Aorta (tissue), 5 donors: ENCODE measurements at places on chromosomes 11 and 22. TPM values are rescaled to one million over a fixed set of nuclear protein-coding genes. Genes with fewer than 3 reads are reported as not detected.

DNA sequence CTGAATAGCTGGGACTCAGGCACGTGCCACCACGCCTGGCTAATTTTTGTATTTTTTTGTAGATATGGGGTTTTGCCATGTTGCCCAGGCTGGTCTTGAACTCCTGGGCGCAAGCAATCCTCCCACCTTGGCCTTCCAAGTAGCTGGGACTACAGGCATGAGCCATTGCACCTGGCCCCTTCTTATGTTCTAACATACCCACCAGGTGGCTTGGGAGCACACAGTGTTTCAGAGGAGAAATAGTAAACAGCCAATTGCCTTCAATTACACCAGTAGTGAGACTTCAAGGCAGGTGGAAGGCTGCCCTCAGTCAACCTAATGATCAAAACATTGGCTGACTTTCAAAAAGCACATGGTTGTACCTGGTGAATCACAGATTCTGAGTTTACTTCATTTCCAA, 167.2 kb downstream of the SWAP70 start:
- no peak for DNase-seq

GRCh38 chr11:29018631-29019030, 910.4 kb downstream of the METTL15 start:
- DNase-seq: no peak

- DNase-seq: no peak
These were observed 76.2 kb upstream of the HORMAD2 start for GRCh38 chr22:30004101-30004500.

DNA sequence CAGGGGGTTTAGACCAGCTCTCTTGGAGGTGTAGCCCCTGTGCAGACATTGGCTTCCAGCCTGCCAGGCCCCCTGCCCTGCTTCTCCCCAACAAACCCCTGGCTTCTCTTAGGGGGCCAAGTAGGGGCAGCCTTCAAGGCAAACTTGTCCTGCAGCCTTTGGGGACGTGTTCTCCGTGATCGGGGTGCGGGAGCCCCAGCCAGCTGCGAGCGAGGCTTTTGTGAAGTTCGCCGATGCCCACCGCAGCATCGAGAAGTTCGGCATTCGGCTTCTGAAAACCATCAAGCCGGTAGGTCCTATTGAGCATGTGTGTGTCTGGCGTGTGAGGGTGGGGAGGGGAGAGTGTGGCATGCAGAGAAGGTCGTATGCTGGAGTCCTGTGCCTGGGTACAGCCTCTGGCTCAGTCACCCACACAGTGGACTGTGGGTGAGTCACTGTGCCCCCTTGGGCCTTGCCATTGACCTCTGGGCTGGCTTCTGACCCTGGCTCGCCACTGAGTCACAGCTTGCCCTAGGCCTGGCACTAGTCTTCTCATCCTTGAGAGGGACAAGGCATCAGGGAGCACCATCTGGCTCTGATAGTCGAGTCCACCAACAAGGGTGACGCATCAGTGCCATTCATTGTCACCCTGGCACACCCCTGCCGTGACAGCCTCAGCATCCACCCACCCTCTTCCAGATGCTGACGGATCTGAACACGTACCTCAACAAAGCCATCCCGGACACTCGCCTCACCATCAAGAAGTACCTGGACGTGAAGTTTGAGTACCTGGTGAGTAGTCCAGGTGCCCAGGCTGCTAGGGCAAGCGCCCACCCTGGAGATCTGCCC, 11.4 kb downstream of the SLC16A8 start:
- peak; percentile 40 for DNase-seq

DNA sequence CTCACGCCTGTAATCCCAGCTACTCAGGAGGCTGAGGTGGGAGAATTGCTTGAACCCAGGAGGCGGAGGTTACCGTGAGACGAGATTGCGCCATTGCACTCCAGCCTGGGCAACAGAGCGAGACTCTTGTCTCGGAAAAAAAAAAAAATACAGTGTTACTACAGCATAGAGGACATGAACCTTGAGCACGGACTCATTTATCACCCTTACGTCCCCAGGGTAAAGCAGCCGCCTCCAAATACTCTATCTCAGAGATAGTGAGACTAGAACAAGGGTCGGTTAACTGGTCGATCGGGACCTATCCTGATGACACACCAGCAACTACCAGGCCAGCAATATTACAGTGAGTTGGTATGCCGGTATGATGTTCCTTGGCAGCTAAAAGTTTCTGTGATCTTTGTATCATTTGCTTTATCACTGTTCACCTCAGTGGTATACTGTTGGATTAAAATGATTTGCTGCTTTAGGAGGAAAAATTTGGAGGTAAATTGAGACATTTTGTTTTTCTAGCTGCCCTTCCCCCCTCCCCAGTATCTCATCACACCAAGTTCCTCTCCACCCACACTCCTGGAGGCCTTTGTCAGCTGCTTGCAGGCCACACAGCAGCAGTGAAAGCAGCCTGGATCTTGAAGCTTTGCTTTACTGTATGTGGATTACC, 7.0 kb upstream of the SIDT2 start:
- no peak for DNase-seq

DNA sequence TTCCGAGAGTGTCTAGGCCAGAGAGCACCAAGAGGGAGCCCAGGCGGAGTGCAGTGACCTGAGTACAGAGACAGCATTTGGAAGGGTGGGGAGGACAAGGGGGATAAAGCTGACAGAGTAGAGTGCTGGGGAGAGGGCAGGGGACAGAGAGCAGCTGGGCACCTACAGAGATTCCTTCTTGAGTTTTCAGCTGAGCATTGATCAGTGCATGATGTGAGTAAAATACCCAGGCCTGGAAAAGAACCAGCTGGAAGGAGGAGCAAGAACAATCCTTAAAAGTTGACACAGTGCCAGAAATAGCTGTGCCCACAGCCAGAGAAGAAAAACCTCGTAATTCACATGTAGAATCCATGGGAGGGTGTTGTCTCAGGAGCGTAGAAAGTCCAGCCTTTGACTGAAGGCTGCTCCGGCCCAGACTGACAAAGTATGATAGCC, 33.9 kb upstream of the PANX2 start:
- DNase-seq: no peak

DNA sequence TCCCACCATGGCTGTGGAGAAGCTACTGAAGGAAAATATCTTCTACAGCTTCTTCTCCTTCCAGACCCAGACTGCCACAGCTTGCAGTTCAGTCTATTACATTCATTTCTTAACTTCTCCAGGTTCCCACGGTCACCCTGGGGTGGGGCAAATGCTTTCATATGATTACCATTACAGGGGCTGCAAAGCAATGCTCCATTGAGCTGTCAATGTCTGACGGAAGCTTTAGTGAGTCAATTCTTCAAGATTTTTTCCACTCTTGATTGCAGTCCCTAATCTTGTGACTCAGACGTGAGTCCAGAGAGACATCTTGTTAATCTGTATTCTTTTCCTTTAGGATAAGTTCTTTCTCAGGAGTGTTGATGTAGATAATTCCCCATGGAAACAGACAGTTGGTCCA, 233.4 kb upstream of the DDI1 start:
- DNase-seq: no peak

DNA sequence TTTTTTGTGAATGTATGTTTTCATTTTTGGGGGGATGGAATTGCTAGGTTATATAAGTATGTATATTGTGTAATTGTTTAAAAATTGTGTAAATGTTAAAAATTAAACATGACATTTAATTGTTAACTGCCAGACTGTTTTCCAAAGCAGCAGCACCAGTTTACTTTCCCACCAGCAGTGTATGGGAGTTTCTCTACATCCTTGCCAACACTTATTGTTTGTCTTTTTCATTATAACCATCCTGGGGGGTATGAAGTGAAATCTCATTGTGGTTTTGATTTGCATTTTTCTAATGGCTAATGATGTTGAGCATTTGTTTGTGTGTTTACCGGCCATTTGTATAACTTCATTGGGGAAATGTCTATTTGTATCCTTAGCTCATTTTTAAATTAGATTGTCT, 31.7 kb upstream of the RRAS2 start:
- DNase-seq: no peak

DNA sequence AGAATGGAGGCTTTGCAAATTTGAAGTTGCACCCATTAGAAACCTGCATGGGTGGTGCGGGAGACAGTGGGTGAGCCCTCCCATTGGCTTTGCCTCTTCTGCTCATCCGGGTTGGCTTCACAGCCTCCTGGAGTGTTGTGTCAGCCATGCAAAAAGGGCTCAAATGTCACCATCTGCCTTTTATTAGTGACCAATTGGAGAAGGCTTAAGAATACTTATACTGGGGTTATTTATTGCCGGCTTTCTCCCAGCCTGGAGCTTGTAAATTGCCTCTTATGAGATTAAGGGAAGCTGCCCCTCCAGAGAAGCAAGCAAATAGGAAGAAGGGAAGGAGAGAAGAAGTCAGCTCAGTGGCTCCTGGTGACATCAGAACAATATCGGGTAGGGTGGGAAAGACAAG, 182.6 kb downstream of the ST3GAL4 start:
- DNase-seq: no peak

DNA sequence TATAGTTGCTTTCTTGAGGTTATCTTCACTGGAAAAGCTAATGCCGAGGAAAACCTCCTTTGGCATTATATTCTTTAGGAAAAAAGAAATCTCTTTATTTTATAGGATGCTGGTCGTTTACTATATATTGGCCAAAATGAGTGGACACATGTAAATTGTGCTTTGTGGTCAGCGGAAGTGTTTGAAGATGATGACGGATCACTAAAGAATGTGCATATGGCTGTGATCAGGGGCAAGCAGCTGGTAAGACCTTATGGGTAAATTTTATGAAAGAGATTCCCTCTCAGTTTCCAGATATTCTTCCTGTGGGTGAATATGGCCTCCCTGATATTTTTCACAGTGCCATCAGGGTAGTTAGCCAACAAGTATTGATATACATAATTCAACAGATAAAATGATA, 29.4 kb upstream of the TTC36 start:
- no peak for DNase-seq

- no peak for DNase-seq
These were observed 205.5 kb downstream of the GRIK4 start for GRCh38 chr11:120717042-120717441.

DNA sequence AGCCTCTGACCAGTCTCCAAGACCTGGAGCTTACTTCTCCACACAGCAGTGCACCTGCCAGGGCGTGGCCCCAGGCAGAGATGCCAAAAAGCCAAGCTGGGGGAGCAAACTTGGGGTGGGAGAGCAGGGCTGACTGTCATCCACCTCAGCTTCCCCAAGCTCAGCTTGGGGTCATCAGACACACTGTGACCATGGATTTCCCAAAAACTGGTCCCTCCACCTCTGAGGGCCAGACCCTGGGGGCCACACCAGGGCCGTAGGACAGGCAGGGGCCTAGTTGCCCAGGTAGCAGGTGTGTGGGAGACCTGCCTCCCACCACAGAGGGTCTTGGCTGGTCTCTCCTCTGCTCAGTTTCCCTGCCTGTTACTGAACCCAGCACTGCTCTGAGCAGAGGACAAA, 30.6 kb downstream of the ARVCF start:
- no peak for DNase-seq

DNA sequence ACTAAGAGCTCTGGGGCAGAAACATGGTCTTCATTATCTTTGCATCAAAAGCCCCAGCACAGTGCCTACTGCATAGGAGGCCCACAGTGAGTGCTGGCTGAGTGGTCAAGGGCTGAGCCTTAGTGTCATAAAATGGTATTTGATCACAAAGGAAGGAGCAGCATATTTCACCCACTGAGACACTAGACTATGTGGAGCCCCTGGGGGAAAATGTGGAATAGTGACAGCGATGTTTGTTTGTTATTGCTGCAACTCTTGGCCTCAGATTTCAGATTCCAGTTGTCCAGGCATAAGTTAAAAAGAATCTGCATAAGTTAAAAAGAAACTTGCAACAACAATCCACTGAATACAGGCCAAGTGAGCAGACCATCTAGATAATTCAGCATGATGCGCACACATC, 7.0 kb downstream of the KIRREL3 start:
- no peak for DNase-seq

DNA sequence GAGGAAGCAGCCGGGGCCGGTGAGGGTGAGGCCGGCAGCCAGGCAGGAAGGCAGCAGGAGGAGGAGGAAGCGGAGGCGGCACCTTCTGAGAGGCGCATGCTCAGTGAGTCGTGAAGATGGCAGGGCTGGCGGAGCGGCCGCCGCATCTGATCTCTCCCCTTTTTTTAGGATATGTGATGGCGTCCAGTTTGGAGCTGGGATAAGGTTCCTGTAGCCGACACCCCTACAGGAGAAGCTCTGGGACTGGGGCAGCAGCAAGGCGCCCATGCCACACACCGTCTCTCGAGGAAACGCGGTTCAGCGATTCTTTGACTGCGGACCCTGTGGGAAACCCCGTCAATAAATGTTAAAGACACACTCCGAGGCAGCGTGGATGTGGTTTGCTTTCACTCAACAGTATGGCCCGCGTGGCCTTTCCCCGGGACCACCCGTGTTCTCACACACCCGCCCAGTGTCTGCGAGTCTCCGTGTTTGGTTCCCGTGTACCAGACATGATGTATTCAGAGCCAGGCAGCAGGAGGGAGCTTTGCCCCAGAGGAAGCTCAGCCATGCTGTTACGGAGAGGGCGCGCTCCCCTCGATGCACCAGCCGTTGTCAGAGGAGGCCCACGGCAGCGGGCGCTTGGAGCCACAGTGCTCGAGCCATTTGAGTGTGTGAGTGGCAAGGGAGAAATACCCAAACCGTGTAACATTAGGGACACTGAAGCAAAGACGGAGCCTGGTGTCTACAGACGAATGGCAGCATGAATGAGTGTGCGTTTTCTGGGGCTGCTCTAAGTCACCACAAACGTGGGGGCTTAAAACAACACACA, 27.7 kb upstream of the PARVB start:
- peak; percentile 81 for DNase-seq

- no peak for DNase-seq
These were observed 128.7 kb downstream of the C11orf58 start for GRCh38 chr11:16867097-16867496.

DNA sequence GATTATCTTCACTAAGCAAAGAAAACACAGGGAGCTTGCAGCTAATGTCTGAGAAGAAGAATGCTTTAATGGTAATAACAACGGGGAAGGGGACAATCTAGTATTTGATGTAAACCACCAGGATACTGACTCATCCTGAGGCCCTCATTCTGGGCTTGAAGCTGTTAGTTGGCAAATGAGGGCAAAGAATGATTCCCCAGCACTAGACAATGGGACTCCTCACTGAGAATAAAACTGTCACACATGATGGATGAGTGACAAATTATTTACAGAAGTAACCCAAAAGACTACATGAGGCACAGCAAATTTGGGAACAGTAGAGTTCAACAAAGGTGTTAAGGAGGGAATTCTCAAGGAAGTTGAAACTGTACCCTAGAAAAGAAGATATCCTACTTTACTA, 76.3 kb downstream of the FAM168A start:
- no peak for DNase-seq

DNA sequence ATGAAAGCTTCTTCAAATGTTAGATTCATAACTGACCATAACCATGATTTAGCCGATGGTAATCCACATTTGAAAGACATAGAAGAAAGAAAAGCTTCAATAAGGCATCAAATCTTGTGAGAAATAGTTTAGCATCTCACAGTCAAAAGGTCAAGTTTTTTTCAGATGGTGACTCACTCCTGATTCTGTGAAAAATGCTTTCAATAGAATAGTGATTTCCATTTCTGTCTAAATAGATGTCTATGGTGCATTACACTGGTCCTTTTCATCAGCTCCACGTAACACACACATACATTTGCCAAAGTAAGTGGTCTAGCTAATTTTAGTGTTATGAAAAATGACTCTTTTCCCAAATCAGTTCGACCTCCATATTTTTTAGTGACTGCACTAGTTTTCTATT, 139.2 kb downstream of the LRRC4C start:
- no peak for DNase-seq

Gene CHRNA10
- 4.0 TPM for total RNA-seq

Gene SREBF2
- 86.3 TPM for total RNA-seq

Gene POU2AF3
- 4.5 TPM for total RNA-seq

Gene MUC6
- not detected for total RNA-seq

Gene SCGB1A1
- not detected for total RNA-seq

Gene MAJIN
- not detected for total RNA-seq

Gene LRRN4CL
- 8.5 TPM for total RNA-seq

Gene CSTF3
- 21.1 TPM for total RNA-seq

Gene DRG1
- total RNA-seq: 37.2 TPM

Gene C11orf97
- total RNA-seq: not detected

Gene SLC22A12
- total RNA-seq: not detected
